Kidney (tissue), 22 donors: ENCODE measurements at places on chromosomes 2 and 18. TPM values are rescaled to one million over a fixed set of nuclear protein-coding genes. Genes with fewer than 3 reads are reported as not detected.

Gene BAZ2B
- total RNA-seq, result 87.3 TPM

Gene ANKRD30BL
- total RNA-seq, result not detected

Gene LYG2
- total RNA-seq, result not detected

Gene BOK
- 28.8 TPM for total RNA-seq

Gene GALNT3
- 38.6 TPM for total RNA-seq

Gene SERPINB5
- total RNA-seq, result not detected

Gene REG3G
- total RNA-seq, result 8.8 TPM

Gene RUFY4
- 0.69 TPM for total RNA-seq

Gene CTAGE1
- total RNA-seq, result not detected

Gene KCNG2
- total RNA-seq, result 0.76 TPM

Gene XRCC5
- total RNA-seq, result 265 TPM

Gene CD28
- 4.7 TPM for total RNA-seq

Gene NFATC1
- 17.2 TPM for total RNA-seq

Gene ATOH8
- 11.2 TPM for total RNA-seq

Gene PROKR1
- total RNA-seq, result not detected

Gene RAB17
- total RNA-seq, result 59.1 TPM

Gene DHRS9
- total RNA-seq, result 2.2 TPM

Gene SPP2
- total RNA-seq, result not detected

Gene ARPC2
- total RNA-seq, result 252 TPM

Gene BCL11A
- 8.7 TPM for total RNA-seq

Gene MC4R
- total RNA-seq, result 0.19 TPM

Gene POTEE
- 0.09 TPM for total RNA-seq

Gene CFAP53
- total RNA-seq, result 1.3 TPM

Gene MYO1B
- 64.8 TPM for total RNA-seq

Gene LYPD6B
- 9.4 TPM for total RNA-seq

Gene INHA
- total RNA-seq, result 1.2 TPM

Gene SNED1
- 42.1 TPM for total RNA-seq

Gene RGPD4
- not detected for total RNA-seq

Gene ENOSF1
- 132 TPM for total RNA-seq

Gene RNF25
- total RNA-seq, result 30.2 TPM

Gene GALR1
- total RNA-seq, result 0.06 TPM

Gene OSR1
- 1.6 TPM for total RNA-seq

Gene MYCN
- 1.7 TPM for total RNA-seq

Gene MALL
- total RNA-seq, result 26.2 TPM

Gene GYPC
- 51.1 TPM for total RNA-seq

Gene TCF23
- 0.38 TPM for total RNA-seq

Gene DUSP2
- total RNA-seq, result 11.8 TPM
